Activated CD4-positive, alpha-beta T cell treated with anti-CD3 and anti-CD28 coated beads, Interleukin-2, amount 10 ng/mL, durations not matched to agents 24 days and 14 days (primary cell): ENCODE measurements at places on chromosomes 3 and 15. TPM values are rescaled to one million over a fixed set of nuclear protein-coding genes. Genes with fewer than 3 reads are reported as not detected.

GRCh38 chr3:149019580-149019979, 28.2 kb downstream of the GYG1 start:
- H3K27me3 ChIP-seq, result no peaks in the 10 kb centered on the region
- H3K36me3 ChIP-seq, result peaks cover 30% of the 10 kb centered on the region
- peak; percentile 54 for DNase-seq
- H3K27ac ChIP-seq, result no peak overlapping the region
- H3K4me3 ChIP-seq, result no peak overlapping the region
- peaks cover 13% of the 10 kb centered on the region for H3K4me1 ChIP-seq

FBXO40 gene
- total RNA-seq, result not detected in 2 replicates

GRCh38 chr15:29319823-29320222, 50.2 kb upstream of the NSMCE3 start:
- no peaks in the 10 kb centered on the region for H3K4me1 ChIP-seq
- no peaks in the 10 kb centered on the region for H3K36me3 ChIP-seq
- H3K4me3 ChIP-seq, result no peak overlapping the region
- peaks cover 2% of the 10 kb centered on the region for H3K27me3 ChIP-seq
- DNase-seq, result no peak
- no peak overlapping the region for H3K27ac ChIP-seq

GRCh38 chr3:81579744-81580143, 181.7 kb downstream of the GBE1 start:
- no peaks in the 10 kb centered on the region for H3K27me3 ChIP-seq
- H3K4me3 ChIP-seq, result no peak overlapping the region
- no peak overlapping the region for H3K27ac ChIP-seq

CHRFAM7A gene
- not detected in 2 replicates for total RNA-seq

DNA sequence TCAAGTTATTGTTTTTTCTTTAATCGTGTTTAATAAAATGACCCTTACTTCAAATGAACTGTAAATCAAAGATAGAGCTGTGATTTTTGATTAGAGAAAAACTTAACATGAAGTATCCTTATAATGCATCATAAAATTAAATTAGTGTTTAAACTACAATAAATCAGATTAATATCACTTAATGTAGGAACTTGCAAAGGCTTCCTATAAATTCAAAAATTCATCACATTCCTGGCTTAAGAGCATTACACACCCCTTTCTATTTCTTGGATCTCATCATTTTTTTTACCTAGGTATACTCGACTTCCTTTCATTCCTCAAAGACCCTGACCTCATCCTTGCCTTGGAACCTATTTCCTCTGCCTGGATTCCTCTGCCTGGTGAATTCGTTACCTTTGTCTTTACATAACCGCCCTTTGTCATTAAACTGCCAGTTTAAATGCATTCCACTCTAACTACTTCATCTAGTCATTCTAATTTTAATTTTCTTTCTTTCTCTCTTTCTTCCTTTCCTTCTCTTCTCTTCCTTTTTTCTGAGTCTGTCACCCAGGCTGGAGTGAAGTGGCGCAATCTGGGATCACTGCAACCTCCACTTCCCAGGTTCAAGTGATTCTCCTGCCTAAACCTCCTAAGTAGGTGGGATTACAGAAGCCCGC, 1244.5 kb downstream of the OTOL1 start:
- no peak for DNase-seq
- H3K4me1 ChIP-seq, result no peaks in the 10 kb centered on the region
- H3K27ac ChIP-seq, result no peak overlapping the region
- H3K4me3 ChIP-seq, result no peak overlapping the region
- H3K27me3 ChIP-seq, result no peaks in the 10 kb centered on the region
- H3K36me3 ChIP-seq, result no peaks in the 10 kb centered on the region

COL8A1 gene
- 0.09 TPM in 1 of 2 replicates, not detected in the other for total RNA-seq

ARHGAP31 gene
- 9.5 and 11.0 TPM in 2 replicates for total RNA-seq

- H3K4me3 ChIP-seq, result no peak overlapping the region
- no peaks in the 10 kb centered on the region for H3K27me3 ChIP-seq
- no peaks in the 10 kb centered on the region for H3K4me1 ChIP-seq
- no peak overlapping the region for H3K27ac ChIP-seq
- DNase-seq, result no peak
Measured at GRCh38 chr3:180252683-180253082, 215.9 kb upstream of the PEX5L start.

LHFPL4 gene
- not detected in 2 replicates for total RNA-seq

DCBLD2 gene
- 2.7 and 3.8 TPM in 2 replicates for total RNA-seq

SLC12A1 gene
- total RNA-seq, result not detected in 2 replicates

- H3K27me3 ChIP-seq, result no peaks in the 10 kb centered on the region
- H3K27ac ChIP-seq, result no peak overlapping the region
- peaks cover 24% of the 10 kb centered on the region for H3K4me1 ChIP-seq
Measured at GRCh38 chr15:58918239-58918638, 15.2 kb downstream of the SLTM start.

- H3K36me3 ChIP-seq, result no peaks in the 10 kb centered on the region
- DNase-seq, result no peak
- H3K27me3 ChIP-seq, result peaks cover 69% of the 10 kb centered on the region
- H3K4me3 ChIP-seq, result no peak overlapping the region
- H3K27ac ChIP-seq, result no peak overlapping the region
Measured at GRCh38 chr3:190494907-190495306, 19.0 kb upstream of the IL1RAP start.

LRTM1 gene
- total RNA-seq, result not detected in 2 replicates

PDE12 gene
- 34.4 TPM in 2 replicates for total RNA-seq

- DNase-seq, result no peak
- H3K36me3 ChIP-seq, result no peaks in the 10 kb centered on the region
- H3K4me3 ChIP-seq, result no peak overlapping the region
- H3K4me1 ChIP-seq, result peaks cover 15% of the 10 kb centered on the region
- no peak overlapping the region for H3K27ac ChIP-seq
- H3K27me3 ChIP-seq, result peaks cover 15% of the 10 kb centered on the region
Measured at GRCh38 chr3:189964623-189965332, 155.9 kb downstream of the P3H2 start.

DNA sequence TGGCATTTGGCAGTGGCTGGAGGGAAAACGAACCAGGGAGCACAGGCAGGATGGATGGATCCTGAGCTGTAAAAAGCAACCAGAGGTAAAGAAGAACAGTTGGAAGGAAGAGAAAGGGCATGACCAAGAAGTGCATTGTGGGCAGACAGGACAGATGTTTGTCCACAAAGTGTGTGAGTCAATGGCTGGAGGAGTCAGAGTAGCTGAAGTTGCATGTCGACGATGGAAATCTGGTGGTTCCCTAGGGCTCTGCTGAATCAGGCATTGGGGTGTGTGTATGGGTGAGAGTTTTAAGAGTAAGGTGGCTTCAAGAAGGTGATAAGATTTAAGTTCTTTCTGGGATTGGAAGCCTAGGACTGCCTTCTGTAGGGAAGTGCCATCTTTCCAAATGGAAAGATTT, 214.0 kb upstream of the BHLHE40 start:
- H3K4me3 ChIP-seq, result no peak overlapping the region
- H3K27me3 ChIP-seq, result no peaks in the 10 kb centered on the region
- no peak overlapping the region for H3K27ac ChIP-seq
- peaks cover 89% of the 10 kb centered on the region for H3K36me3 ChIP-seq
- H3K4me1 ChIP-seq, result peaks cover 22% of the 10 kb centered on the region

STIMATE gene
- total RNA-seq, result 13.8 and 18.6 TPM in 2 replicates

DNA sequence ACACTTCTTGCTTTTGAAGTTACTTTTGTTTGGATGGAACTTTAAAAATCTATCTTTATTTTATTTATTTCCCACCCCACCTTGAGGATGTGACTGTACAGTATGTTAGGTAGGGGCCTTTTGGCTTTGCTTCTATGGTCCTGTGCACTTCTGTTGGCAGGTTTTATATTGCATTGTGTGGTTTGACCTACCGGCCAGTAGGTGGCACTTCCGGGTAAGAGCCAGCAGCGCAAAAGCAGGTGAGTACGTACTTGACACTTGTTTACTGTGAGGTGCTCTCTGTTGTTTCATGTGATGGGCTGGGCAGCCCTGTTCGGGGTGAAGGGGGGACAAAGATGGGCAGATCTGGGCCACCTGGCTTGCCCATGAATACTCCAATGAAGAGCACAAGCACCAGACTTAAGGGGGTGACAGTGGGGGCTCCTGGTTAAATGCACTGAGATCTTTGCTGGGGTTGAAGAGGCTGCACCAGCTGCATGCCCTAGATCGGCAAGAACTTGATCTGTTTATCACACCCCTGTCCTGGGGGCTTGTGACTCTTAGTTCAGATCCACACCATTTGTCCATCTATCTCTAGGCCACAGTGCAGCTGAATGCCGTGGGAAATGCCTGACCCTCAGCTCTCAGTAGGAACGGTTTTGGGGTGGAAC, 131.6 kb downstream of the NLGN1 start:
- H3K4me3 ChIP-seq, result no peak overlapping the region
- no peaks in the 10 kb centered on the region for H3K27me3 ChIP-seq
- no peak overlapping the region for H3K27ac ChIP-seq
- no peaks in the 10 kb centered on the region for H3K4me1 ChIP-seq
- no peaks in the 10 kb centered on the region for H3K36me3 ChIP-seq

CD96 gene
- total RNA-seq, result 50.5 and 60.5 TPM in 2 replicates

- no peak overlapping the region for H3K4me3 ChIP-seq
- no peak for DNase-seq
- no peaks in the 10 kb centered on the region for H3K4me1 ChIP-seq
- no peaks in the 10 kb centered on the region for H3K36me3 ChIP-seq
Measured at GRCh38 chr3:95586754-95587153, 1227.6 kb upstream of the EPHA6 start.

MESP2 gene
- total RNA-seq, result 0.24 TPM in 1 of 2 replicates, not detected in the other

DNA sequence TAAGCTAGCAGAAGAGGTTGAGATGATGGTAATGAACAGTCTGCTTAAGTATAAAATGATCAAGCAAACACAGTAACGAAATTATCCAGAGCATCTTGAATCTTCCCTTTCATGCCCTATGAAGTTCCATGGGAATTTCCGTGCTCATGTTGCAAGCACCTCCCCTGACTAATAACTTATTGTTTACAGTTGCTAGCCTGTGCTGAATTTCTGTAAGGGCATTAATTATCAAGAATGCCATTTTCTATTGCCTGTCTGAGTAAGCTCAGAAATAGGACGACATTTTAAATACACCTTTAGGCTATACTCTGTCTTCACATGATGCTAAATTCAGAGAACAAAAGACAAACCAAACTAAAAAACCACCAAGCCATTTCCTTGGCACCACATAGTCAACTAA, 257.5 kb upstream of the LRTM1 start:
- DNase-seq, result no peak
- H3K4me3 ChIP-seq, result no peak overlapping the region
- no peaks in the 10 kb centered on the region for H3K27me3 ChIP-seq
- H3K4me1 ChIP-seq, result no peaks in the 10 kb centered on the region
- no peak overlapping the region for H3K27ac ChIP-seq

STARD9 gene
- 7.2 and 8.8 TPM in 2 replicates for total RNA-seq

GRCh38 chr15:48865370-48866079, 12.4 kb upstream of the EID1 start:
- H3K27me3 ChIP-seq, result no peaks in the 10 kb centered on the region
- H3K27ac ChIP-seq, result no peak overlapping the region
- H3K36me3 ChIP-seq, result peaks cover 1% of the 10 kb centered on the region
- no peak overlapping the region for H3K4me3 ChIP-seq
- no peak for DNase-seq

SH3GL3 gene
- total RNA-seq, result not detected in 2 replicates

DNA sequence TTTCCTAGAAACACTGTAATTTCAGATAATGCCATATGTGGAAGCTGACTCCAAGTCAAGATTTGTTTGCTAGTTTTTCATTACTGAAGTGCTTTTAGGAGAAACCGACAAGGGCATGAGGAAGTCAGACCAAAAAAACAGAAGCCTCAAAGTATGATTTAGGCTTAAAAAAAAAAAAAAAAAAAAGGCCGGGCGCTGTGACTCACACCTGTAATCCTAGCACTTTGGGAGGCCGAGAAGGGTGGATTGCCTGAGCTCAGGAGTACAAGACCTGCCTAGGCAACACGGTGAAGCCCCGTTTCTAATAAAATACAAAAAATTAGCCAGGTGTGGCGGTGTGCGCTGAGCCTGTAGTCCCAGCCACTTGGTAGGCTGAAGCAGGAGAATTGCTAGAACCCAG, 11.6 kb downstream of the RPL15 start:
- H3K36me3 ChIP-seq, result no peaks in the 10 kb centered on the region
- H3K4me1 ChIP-seq, result peaks cover 2% of the 10 kb centered on the region
- H3K27ac ChIP-seq, result no peak overlapping the region
- H3K27me3 ChIP-seq, result peaks cover 14% of the 10 kb centered on the region
- H3K4me3 ChIP-seq, result no peak overlapping the region

DNA sequence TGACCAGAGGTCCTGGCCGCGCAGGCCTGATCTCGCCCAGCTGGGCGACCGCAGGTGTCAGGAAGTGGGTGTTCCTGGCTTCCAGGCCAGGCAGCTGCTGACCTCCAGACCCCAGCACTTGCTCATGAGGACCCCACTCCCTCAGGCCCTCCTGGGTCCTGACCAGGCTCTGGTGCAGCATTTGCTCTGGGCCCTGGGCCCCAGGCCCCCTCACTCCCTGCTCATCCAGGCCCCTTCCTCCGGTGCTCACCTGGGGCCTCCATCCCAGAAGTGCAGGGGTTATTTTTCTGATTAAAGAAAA, 7.7 kb upstream of the ROPN1B start:
- H3K4me1 ChIP-seq, result no peaks in the 10 kb centered on the region
- DNase-seq, result no peak
- H3K27ac ChIP-seq, result no peak overlapping the region
- no peaks in the 10 kb centered on the region for H3K36me3 ChIP-seq
- no peak overlapping the region for H3K4me3 ChIP-seq
- peaks cover 15% of the 10 kb centered on the region for H3K27me3 ChIP-seq

TGM4 gene
- total RNA-seq, result not detected in 2 replicates

GRCh38 chr3:194163697-194164096, 27.7 kb downstream of the HES1 start:
- no peaks in the 10 kb centered on the region for H3K36me3 ChIP-seq
- H3K27ac ChIP-seq, result no peak overlapping the region
- no peak overlapping the region for H3K4me3 ChIP-seq
- no peak for DNase-seq
- peaks cover 61% of the 10 kb centered on the region for H3K27me3 ChIP-seq

KNG1 gene
- total RNA-seq, result not detected in 2 replicates

DNA sequence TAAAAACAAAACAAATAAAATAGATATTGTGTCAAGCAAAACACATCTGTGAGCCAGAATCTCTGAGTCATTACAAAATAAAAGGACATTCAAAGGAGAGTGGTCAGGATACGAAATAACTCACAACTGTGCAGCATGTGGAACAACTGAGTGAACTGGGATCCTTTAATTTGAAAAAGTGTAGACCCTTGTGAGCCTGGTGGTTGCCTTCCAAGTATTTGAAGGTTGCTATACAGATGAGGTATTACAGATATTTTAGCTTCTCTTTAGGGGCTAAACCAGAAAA, 26.7 kb downstream of the KCNMB2 start:
- no peaks in the 10 kb centered on the region for H3K27me3 ChIP-seq
- no peak for DNase-seq
- no peak overlapping the region for H3K4me3 ChIP-seq
- no peaks in the 10 kb centered on the region for H3K36me3 ChIP-seq
- H3K27ac ChIP-seq, result no peak overlapping the region

PLA1A gene
- 0.26 and 0.31 TPM in 2 replicates for total RNA-seq

AMT gene
- total RNA-seq, result 2.6 and 3.7 TPM in 2 replicates

- no peak overlapping the region for H3K27ac ChIP-seq
- H3K27me3 ChIP-seq, result peaks cover 3% of the 10 kb centered on the region
- no peak for DNase-seq
- H3K4me1 ChIP-seq, result peaks cover 7% of the 10 kb centered on the region
- no peak overlapping the region for H3K4me3 ChIP-seq
Measured at GRCh38 chr15:31178705-31179104, 77.2 kb upstream of the TRPM1 start.

EEF1AKMT4 gene
- total RNA-seq, result 14.3 and 15.9 TPM in 2 replicates

MB21D2 gene
- 8.6 and 9.4 TPM in 2 replicates for total RNA-seq

A4GNT gene
- not detected in 2 replicates for total RNA-seq
